T1000 (cell line): ENCODE measurements at places on chromosomes 6 and 20.

DNA sequence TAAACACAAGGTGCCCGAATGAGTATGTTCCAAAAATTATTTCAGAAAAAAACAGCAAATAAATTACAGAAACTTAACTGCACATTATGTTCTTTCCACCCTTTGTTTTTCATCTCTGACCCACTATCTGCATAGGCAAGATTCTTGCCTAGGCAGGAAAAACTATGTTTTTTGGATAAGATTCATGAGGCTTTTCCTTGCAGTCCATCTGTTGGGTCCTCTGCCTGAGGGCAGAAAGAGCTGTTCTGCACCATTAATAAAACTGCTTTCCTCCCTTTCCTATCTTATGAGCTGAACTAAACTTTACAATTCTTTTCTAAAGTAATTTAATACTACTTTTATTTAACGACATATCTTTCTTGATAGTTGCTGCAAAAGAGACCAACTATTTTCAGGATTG lies 21.1 kb downstream of the ENPP1 start:
- no peak for DNase-seq

GRCh38 chr6:163086624-163086920 lies 327.9 kb upstream of the QKI start:
- DNase-seq: no peak

GRCh38 chr20:47782076-47782475 lies 3.2 kb downstream of the SULF2 start:
- no peak for DNase-seq

- no peak for DNase-seq
Measured at GRCh38 chr6:82881519-82881918, 184.1 kb downstream of the UBE3D start.

GRCh38 chr6:149935246-149935645 lies 6.6 kb upstream of the ULBP2 start:
- no peak for DNase-seq

DNA sequence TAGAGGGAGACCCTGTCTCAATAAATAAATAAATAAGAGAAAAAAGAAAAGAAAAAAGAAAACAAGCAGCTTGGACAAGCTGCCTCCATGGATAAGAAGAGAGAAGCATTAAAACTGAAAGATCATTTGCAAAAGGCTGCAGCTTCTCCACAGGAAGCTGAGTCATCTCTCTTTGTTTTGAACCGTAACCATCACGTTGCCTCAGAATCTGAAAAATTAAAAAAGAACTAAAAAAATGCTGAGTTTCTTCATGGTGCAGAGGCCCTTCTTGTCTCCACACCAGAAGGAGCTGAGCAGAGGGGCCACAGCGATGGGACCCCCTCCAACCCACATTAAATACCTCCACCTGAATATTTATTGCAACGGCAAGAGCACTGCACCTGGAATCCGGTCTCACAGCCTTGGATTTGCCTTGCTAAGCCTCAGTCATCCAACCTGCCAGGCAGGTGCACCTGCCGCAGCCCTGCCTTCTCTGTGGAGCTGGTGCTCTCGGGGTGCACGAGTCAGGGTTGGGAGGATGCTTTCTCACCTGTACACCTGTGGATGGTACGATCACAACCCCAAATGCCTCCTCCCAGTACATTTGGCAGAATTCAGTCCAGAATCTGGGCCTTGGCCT lies 28.1 kb downstream of the TOX2 start:
- DNase-seq: no peak

DNA sequence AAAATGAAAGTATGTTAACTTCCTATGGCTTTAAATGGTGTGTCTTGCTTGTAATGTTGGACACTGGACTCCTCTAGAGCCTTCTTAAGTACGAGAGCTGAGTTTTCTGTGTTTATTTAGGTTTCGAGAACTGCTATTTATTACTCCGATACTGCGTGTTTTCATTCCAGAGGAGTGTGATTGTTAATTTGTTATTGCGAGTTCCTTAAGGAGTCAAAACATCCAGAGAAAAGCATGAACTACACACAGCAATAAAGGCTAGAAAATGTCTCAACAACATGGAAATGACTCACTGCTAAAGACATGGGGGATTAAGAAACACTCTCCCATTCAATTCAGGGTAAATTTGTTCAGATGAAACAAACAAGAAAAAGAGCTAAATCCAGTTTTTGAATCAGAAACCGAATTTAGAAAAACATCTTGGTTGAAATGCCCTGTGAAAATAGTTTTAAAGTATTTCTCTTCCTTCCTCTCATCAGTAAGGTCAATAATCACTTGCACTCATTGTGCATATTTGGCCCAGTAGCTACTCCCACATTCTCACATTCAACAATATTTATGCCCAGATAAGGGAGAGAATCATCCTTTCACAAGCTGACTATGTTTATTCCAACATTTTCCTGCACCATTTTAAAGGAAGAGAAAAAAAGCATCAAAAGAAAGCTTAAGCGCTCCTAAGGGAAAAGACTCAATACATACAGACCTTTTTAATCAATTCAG lies 36.0 kb downstream of the ATXN1 start:
- no peak for DNase-seq

DNA sequence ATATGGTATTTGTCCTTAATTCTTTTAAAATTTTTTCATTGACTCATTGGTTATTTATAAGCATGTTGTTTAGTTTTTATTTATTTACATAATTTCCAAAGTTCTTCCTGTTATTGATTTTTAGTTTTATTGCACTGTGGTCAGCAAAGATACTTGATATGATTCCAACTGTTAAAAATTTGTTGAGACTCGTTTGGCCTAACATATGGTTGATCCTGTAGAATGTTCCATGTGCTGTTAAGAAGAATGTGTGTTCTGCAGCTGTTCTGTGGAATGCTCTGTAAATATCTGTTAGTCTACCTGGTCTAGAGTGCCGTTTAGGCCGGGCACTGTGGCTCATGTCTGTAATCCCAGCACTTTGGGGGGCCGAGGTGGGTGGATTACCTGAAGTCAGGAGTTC lies 197.7 kb downstream of the CD109 start:
- no peak for DNase-seq

DNA sequence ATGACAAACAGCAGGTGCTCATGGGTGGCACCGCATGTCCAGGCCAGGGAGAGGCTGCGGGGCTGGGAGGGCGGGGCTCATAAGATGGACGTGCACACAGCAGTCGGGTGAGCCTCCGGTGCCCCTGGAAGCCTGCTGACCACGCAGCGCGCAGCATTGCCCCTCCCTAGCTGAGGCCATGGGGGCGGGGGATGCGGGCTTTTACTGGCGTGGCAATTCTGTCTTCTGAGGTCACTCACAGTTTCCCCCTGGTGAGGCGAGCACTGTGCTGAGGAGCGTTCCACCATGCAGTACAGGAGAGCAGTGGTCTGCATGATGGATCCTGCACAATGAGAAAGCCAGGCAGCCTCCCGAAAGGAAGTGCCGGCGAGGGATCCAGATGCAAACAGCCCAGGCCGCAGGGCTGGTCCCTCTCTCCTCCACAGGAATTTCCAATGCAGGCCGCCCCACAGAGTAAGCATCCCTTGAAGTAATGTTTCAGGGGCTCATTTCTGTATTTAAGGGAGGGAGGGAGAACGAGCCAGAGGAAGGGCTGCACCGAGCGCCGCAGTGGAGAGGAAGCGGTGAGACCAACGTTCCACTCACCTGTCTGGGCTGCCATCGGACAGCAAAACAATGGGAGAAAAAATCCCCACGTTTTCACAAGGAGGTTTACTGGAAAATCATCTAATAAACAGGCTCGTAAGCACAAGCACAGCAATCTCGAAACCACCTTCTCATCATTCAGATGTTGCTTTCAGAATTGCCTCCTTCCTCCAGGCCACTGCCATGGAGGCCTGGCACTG lies 56.0 kb downstream of the IRF4 start:
- DNase-seq: no peak

- DNase-seq: no peak
Measured at GRCh38 chr6:25035174-25035511, 99.4 kb upstream of the RIPOR2 start.

DNA sequence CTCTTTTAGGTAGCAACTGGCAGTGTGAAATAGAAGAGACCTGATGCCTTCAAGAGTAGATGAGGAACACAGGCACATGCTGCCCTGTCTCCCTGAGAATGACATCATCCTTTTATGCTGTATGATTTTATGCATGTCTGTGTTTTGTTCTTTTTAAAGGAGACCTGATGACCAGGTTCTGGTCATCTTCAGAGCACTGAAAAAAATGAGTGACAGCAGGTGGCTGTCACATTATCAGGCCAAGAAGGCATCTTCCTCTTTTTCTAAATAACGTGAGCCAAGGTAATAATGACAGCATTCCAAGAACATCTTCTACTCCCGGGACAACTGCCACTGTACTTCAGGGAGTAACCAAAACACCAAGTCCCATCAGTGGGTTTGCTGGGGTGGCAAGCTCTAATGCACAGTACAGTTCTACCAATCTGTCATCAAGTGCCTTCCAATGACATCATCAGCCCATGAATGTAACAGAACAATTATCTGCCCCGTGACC lies 28.9 kb downstream of the CNKSR3 start:
- DNase-seq: no peak

- DNase-seq: no peak
Measured at GRCh38 chr6:28250747-28251146, 1.3 kb downstream of the ZKSCAN4 start.

DNA sequence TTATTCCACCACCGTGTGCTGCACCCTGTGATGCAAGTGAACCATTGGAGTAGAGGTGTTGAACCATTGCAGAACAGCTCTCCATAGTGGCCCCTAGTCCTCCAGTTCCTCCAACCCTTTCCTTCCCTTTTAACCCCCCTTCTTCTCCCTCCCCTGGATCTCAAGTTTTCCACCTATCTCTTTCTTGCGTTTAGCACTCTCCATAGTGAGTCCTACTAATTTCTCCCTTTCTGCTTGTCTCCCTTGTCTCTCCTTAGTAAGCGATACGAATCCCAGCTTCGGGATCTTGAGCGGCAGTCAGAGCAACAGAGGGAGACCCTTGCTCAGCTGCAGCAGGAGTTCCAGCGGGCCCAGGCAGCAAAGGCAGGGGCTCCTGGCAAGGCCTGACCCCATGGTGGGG lies 1.1 kb downstream of the PFDN6 start:
- no peak for DNase-seq

GRCh38 chr6:6105472-6106036 lies 98.8 kb upstream of the NRN1 start:
- no peak for DNase-seq

DNA sequence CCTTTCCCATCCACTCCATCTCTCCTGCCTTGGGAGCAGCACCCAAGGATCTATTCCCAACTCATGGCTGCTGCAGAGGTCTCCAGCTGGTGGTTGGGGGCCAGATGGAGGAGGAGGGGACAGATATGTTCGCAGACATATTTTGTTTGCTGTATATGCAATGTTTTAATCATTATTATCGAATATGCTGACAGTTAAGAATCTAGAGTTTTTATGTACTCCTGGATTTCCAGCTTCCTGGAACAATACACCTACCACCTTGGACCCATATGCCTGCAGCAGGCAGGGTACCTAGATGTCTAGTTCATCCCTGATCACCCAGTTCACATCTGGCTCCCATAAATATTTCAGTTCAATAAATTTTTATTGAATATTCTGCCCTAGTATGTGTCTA lies 9.0 kb downstream of the FAM110A start:
- no peak for DNase-seq

DNA sequence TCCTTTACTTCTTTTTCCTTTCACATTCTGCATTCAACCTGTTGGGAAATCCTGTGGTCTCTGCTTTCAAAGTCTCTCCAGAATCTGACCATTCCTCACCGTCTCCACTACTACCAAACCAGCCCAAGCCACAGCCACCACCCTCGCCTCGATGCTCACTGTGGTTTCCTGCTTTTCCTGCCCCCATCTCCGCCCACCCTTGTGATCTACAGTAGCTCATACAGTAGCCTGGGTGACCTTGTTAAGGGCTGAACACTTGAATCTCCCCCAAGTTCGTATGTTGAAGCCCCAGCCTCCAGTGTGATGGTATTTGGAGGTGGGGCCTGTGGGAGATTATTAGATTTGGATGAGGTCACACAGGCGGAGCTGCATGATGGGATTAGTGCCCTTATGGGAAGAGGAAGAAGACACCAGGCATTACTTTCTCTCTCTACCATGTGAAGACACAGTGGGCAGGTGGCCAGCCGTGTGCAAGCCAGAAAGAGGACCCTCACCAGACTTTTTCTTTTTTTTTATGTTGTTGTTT lies 189.0 kb upstream of the UST start:
- DNase-seq: no peak

GRCh38 chr6:37643851-37644672 lies 53.6 kb downstream of the MDGA1 start:
- no peak for DNase-seq

DNA sequence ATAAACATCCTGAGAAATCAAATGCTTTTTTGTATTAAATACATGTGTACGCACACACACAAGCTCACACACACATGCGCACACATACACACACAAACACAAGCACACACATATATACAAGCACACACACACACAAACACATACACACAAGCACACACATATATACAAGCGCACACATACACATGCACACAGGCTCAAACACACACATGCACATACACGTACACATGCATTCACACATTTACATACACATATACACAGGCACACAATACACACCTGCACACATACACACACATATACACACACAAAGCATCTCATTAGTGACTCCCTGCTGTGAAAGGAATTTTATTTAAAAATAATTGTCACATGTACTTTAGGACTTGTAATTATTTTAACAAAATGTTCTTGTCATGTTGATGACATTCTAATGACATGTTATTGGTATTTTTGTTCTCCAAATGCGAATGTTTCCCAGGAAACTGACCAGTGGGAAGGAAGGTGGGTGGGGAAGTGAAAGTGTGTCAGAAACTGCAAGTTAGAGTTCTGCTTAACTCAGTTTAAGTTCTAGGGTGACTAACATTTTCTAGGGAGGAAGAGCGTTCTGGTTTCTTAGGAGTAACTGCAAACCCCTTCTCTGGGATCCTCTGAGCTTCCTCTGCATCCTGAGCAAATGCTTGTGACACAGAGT lies 113.9 kb upstream of the ZNF217 start:
- no peak for DNase-seq

DNA sequence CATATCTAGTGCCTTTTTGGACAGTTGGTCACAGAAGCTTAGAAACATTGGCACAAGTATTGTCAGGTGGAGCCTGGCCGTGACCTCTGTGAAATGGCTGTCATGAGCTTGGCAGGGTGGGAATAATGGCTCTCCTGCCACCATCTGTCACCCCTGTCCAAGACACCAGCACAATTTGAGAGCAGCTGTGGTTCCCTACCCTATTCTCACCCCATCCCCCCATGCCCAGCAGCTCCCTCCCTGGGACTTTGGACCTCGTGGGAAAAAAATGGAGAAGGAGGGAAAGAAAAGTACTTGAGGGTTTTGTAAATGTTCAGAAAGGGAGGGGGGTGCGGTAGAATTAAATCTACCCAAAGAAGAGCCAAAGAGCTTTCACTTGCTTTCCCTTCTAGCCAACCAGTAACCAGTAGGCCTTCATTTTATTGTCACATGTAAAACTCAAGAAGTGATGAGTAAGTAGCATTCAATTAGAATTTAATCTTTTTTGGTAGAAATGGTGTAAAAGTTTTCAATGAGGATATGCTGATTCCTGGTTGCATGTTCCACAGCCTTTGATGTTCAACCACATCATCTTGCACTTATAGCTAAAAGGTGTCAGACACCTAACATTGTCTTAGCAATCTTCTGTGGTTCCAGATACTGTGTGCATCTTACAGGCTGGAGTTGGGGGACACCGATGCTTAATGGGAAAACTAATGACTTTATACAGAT lies 263.5 kb upstream of the TAB2 start:
- DNase-seq: no peak
